ENCODE measurements at places on chromosomes 2 and 18.
A peak's percentile ranks its signal among the peaks of the same experiment; 100 is the strongest.

GRCh38 chr2:170533156-170533555 is 182.0 kb upstream of the SP5 start:
- no peak overlapping the region for H3K4me3 ChIP-seq
- H3K27ac ChIP-seq: no peak overlapping the region
- H3K27me3 ChIP-seq: peaks cover 4% of the 10 kb centered on the region
- no peak for DNase-seq
- no peaks in the 10 kb centered on the region for H3K4me1 ChIP-seq
- no peaks in the 10 kb centered on the region for H3K36me3 ChIP-seq

- H3K27me3 ChIP-seq: no peaks in the 10 kb centered on the region
- H3K4me3 ChIP-seq: no peak overlapping the region
- H3K27ac ChIP-seq: no peak overlapping the region
- no peaks in the 10 kb centered on the region for H3K4me1 ChIP-seq
These were observed 110.0 kb downstream of the TMEM247 start for GRCh38 chr2:46589356-46589755.

GRCh38 chr2:14661163-14661562 is 28.6 kb downstream of the LRATD1 start:
- no peaks in the 10 kb centered on the region for H3K27me3 ChIP-seq
- H3K4me1 ChIP-seq: no peaks in the 10 kb centered on the region
- no peak overlapping the region for H3K4me3 ChIP-seq
- DNase-seq: no peak

DNA sequence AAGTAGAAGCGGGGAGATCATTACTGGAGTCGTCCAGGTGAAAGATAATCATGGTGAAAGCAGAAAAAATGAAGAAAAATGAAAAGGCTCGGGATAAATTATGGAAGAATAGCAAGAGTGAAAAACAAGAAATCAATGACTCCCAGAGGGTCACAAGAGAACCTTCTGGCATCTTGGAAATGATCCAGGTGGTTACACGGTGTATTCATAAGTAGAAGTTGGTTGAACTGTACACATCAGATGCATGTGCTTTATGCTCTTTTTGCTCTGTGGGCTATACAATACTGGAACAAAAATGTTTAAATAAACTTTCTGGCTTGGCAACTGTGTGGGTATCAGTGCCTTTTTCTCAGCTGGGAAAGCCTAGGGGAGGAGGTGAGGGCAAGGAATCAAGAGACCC is 348.9 kb downstream of the RND3 start:
- no peak overlapping the region for H3K27ac ChIP-seq
- H3K36me3 ChIP-seq: no peaks in the 10 kb centered on the region
- H3K4me3 ChIP-seq: no peak overlapping the region
- no peak for DNase-seq
- H3K4me1 ChIP-seq: no peaks in the 10 kb centered on the region

DNA sequence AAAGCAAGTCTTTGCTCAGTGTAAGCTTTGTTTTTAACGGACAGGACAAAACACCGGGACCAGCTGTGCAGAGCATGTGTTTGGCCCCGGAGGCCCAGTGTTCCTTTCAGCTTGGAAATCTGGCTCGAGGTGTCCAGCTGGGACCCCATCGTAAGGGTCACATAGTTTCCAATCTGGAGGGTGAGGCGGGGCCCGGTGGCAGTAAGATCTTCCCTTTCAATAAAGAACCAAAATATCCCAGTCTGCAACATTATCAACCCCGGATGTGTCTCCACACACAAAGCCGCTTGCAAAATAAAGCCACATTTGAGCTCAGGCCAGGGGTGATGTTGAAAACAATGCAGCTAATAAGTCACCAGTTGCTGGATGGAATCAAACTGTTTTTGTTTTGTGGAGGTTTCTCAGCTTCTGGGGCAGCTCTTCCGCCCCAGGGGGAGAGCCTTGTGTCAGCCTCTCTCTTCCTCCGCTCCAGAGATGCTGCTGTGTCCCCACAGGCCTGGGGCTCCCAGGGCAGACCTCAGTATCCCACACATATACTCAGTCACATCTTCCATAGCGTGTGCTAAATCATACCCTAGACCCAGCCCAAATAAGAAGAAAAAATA is 138.6 kb upstream of the GLI2 start:
- H3K27ac ChIP-seq: no peak overlapping the region
- H3K27me3 ChIP-seq: no peaks in the 10 kb centered on the region
- no peaks in the 10 kb centered on the region for H3K4me1 ChIP-seq

DNA sequence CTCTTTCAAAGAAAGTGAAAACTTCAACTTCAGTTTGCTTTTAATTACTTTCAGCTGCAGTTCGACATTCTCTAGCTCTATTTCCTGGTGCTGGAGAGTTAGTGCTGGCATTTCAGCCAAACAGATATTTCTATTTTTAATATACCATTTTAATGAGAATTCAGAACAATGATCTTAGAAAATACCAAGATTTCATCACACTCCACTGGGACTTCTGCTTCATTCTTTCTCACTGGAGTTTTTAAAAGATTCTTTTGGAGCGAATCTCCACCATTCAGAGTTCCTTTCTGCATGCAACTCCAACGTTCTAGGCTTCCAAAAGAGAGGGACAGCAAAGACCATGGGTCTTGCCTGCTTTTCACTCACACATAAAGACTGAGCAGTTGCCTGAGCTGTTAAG is 94.2 kb downstream of the CABLES1 start:
- H3K4me1 ChIP-seq: peaks cover 36% of the 10 kb centered on the region
- H3K4me3 ChIP-seq: no peak overlapping the region
- H3K27ac ChIP-seq: peak overlapping the region; percentile 58
- DNase-seq: no peak
- no peaks in the 10 kb centered on the region for H3K36me3 ChIP-seq
- no peaks in the 10 kb centered on the region for H3K27me3 ChIP-seq
